ENCODE measurements at places on chromosomes 16 and 17.
A peak's percentile ranks its signal among the peaks of the same experiment; 100 is the strongest.

DNA sequence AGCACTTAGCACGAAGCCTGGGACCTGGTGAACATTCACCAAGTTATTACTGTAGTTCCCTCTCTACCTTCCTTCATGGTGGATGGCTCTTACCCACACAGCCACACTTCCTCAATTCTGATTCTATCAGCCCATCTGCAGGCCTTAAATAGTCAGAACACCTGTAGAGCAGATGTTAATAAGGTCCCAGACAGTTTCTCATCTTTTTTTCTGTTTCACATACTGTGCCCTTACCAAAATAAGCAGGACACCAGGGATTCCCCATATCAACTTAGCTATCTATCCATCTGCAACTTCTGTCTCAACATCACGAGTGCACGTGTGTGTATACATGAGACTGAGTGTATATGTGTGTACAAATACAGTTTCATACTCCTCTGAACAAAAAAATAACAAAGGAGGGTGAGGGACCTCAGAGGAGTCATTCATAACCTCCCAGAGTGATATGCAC lies 2.8 kb downstream of the RECQL5 start:
- DNase-seq, result no peak

- DNase-seq, result no peak
Measured at GRCh38 chr16:20901436-20902112, 1.0 kb downstream of the LYRM1 start.

- DNase-seq, result no peak
Measured at GRCh38 chr17:54977744-54978143, 9.2 kb downstream of the STXBP4 start.

- no peak for DNase-seq
Measured at GRCh38 chr17:22510504-22510903, 818.2 kb downstream of the KCNJ18 start.

- DNase-seq, result no peak
Measured at GRCh38 chr16:66261826-66262225, 104.7 kb upstream of the CDH5 start.

DNA sequence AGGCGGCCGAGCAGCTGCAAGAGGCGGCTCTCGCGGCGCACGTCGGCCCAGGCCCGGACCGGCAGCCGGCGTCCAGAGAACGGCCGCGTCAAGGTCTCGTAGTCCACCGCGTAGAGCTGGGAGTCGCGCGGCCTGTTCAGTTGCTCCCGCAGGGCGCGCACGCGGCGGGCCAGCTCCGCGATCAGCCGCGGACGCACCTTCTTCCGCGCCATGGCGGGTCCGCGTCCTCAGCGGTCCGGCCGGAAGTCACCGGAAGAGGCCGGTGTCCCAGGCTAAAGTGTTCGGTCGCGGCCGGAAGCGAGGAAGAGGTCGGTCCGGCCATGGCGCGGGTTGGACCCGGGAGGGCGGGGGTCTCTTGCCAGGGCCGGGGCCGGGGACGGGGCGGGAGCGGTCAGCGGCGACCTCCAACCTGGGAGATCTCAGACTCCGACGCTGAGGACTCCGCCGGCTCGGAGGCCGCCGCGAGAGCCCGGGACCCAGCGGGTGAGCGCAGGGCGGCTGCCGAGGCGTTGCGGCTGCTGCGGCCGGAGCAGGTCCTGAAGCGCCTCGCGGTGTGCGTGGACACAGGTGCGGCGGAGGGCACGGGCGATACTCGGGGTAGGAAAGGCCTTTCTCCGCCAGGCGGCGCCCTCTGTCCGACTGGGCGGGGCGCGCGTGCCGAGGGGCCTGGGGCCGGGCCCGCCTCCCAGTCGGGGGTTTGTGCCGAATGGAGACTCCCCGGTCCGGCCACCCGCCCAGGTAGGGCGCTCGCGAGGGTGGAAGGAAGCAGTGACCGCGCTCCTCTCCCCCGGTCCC lies at the start of gene MRPS34:
TSS of gene MRPS34 (minus strand) at position 227 of the 795 bp plus-strand sequence. CDS start at position 212, 15 bp downstream.
- peak; percentile 6 for DNase-seq

- no peak for DNase-seq
Measured at GRCh38 chr17:28228109-28228840, 90.7 kb upstream of the TMEM97 start.

DNA sequence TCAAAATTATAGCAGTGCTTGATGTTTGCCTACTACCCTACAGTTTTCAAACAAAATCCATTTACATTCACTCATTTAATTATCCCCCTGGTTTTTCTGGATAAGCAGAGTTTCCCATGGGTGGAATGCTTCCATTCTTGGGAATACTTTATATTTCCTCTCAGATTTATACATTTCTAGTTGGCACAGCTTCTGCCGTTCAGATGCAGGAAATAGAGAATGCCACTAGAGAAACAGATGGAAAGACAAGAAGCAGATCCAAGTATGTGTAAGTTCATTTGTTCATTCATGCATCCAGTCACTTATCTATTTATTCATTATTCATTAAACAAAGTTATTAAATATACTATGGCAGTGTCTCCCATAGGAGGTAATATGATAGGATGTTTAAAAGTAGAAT lies 65.0 kb upstream of the CACNG5 start:
- DNase-seq, result no peak

All from NCI-H524 treated with DMSO at 0.1 percent for 48 hours (cell line).